ENCODE measurements at places on chromosomes 12 and 14.

DNA sequence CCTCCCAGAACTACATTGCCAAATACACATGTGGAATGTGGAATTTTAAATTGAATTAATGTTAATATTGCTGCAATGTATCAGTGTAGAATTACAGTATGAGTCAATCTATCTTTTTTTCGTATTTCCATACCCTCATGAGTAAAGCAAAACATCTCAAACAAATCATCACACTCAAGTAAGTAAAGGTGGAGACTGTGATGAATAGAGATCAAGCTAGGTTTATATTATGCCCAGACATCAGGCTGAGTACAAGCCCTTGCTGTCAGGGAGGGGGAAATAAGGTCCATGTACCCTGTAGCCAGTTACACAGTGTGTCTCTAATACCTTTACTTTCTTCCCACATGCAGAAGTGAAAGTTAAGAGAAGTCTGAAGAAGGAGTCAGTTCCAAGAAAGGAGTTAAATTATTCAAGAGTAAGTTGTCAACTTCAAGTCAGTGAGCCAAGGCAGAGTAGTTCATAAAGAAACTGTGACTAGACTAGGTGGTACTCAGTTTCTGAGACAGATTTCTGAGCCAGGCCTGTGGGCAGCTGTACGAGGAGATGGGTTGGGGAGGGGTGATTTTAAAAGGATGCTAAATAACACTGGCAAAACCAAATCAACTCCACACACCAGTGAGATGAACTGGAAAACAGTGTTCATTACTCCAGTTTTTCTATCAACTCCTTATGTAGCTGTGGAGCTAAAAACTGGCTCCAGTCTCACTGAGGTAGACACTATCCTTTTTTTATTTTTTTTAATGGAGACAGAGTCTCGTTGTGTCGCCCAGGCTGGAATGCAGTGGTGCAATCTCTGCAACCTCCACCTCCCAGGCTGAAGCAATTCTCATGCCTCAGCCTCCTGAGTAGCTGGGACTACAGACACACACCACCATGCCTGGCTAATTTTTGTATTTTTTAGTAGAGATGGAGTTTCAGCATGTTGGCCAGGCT lies 23.8 kb upstream of the STK38L start:
- DNase-seq = no peak

- DNase-seq = no peak
These were observed 88.9 kb upstream of the BTG1 start for GRCh38 chr12:92234533-92234932.

DNA sequence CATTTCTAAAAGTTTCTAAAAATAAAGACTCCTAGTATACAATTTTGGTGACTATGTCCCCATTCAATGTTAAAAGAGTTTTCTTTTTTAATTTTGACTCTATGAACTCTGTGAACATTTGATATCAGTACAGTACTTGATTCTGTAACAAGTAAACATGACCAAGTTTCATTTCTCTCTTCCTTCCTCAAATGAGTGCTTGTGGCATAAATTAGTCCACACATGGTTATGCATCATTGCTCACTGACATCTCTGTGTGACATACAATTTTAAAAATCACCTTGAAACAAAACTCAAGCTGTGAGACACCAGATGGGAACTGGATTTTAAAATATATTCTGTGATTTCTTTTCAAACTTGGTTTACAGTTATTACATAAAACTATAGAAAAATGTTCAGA lies 253.9 kb upstream of the MDGA2 start:
- DNase-seq = no peak

- no peak for DNase-seq
These were observed 32.4 kb upstream of the HELB start for GRCh38 chr12:66269757-66270383.

- DNase-seq = no peak
These were observed 7.8 kb upstream of the TBPL2 start for GRCh38 chr14:55448141-55448614.

DNA sequence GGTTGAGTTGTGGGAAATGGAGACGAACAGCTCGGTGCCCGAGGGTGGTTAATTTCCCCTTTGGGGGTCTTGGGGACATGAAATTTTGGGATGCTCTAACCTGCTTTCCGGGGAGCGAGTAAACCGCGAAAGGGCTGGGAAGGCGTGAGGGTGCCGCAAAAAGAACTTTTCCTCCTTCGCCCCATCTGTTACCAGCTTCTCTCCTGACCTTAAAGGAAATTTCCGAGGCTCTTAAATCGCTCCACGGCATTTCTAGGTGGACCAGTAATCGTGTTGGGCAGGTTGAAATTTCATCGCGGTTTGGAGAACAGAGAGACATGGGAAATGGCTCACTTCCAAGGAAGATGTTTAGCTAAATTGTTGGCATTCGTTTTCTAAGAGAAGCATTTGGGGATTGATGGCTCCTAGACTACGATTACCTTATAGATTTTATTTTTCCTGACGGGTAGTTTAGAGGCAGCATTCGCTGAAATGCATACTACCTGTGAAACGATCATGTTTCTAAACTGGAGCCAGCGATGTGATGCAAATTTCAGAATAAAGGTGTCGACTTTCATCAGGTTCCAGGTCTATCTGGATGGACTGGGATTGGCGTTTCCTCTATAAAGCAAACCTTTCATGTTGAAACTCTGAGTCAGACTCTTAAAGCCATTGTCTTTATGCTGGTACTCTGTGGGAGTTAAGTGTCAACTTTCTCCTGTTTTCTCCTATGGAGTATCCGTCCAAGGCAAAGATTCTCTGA lies 414.5 kb downstream of the PCNX1 start:
- peak; percentile 61 for DNase-seq

DNA sequence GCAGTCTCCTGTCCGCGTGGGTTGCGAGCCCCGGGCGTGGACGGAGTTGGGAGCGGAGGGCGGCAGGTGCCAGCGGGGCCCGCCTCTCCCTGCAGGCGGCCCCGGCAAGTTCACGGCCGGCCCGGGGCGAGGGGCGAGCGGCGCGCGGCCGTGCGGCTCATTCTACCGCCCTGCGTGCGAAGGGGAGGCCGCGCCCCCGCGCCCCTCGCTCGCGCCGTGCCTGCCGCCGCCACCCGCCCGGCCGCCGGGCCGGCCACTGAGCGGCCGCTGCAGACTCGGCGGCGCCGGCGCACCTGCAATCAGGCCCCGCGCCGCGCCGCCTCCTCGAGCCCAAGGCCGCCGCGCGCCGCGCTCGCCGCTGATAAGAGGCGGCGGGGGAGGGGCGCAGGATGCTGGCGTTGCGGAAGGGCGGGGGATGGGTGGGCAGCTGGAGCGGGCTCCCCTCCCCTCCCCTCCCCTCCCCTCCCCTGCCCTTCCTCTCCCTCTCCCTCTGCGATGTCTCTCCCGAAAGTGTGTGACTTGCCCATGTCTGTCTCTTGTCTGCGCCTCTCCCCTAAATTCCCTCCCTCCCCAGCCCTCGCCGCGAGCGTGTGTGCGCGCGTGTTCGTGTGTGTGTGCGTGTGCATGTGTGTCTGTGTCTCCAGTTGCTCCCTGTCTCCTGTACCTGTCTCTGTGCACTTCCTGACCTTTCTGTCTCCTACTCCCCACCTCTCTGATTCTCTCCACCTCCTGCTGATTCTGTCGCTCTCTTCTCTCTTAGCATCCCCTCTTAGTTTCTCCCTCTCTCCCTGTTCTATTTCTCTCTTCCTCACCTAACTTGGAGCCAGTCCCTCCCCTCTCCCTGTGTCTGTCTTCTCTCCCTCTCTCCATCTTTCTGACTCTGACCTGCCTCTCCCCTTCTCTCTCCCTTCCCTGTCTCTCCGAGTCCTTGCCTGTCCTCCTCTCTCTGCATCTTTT lies 768.1 kb upstream of the TBX3 start:
- DNase-seq = no peak

DNA sequence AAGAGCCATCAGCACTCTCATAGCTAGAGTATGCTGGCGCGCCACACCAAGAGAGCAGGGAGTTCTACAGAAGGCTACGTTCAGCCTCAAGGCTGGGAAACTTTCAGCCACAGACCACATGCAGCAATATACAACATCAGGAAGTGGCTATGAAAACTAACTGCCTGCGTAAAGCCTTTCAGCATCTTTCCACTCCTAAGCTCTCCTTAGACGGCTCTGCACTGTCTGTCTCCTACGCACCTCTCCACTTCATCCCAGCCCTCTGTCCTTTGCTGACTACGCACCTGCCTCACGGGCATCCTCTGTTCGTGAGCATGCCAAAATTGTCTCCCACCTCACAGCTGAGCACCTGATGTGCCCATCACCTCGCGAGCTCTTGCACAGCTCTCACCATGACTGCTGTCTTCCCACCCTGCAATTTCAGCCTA lies 9.7 kb downstream of the MPHOSPH9 start:
- no peak for DNase-seq

DNA sequence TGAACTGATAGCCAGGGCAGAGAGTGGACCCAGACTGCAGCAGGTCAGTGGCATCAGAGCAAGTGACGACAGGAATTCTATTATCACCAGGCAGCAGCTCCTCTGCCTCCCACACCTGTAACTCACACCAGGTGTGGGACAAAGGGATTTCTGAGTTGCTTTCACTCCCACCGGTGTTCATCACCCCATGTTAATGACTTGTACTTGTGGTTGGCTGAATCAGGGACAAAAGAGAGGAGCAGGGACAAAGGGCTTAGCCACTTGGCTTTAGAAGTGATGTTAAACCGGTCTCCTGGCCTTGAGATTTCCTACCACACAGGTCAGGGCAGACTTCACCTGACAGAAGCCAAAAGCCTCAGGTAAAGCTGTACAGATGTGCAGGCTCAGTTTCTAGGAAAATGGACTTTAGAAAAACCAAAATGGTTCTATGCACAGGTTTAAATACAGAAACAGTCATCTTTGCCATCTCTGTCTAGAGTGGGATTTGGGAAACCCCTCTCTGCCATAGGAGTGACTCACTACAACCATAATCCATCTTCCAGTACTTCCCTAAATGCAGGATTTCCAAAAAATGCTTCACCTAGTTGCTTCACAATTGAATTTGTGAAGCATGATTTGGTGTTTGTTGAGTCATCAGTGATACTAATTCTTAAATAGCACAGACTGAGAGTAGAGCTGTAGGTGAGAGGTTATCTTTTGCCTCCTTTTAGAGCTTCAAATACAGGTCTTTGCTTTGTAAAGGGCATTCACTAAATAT lies 158.5 kb downstream of the PRKCH start:
- no peak for DNase-seq

- no peak for DNase-seq
These were observed 3.5 kb downstream of the LPAR5 start for GRCh38 chr12:6632026-6632983.

DNA sequence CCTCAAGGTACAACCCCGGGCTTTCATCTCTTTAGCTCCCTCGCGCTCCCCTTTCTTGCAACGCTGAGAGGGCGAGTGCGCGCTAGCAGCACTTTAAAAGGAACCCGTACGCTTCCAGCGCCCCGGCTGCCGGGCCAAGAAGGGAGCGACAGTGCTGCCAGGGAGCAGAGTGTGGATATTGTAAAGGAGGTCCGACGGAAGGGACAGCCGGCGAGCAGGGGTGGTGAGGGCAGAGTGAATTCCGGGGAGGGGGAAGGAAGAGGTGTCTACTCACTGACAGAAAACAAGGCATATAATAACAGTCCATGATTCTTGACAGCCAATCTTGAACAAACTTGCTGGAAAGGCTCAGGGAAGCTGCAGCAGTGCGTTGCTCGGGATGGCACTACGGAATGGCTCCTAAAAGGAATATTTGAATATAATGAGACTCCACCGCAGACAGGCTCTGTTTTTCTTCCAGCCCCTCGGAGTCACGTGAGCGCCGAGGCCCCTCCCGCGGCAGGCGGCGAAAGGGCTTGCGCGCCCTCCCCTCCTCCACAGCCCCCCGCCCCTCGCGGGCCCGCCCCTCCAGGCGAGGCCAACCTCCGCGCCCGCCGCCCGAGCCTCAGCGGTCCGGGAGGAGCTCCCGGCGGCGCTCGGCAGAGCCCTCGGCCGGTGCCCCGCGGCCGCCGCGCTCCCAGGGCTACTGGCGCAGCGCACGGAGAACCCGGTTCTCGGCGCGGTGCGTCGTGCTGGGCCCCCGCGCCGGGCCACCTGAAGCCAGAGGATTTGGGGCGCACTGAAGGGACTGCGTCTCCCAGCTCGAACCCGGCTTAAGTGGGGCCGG lies 3.4 kb downstream of the BMP4 start:
- DNase-seq = peak; percentile 28

- no peak for DNase-seq
These were observed 784 bp downstream of the PSMA6 start for GRCh38 chr14:35292770-35293561.

DNA sequence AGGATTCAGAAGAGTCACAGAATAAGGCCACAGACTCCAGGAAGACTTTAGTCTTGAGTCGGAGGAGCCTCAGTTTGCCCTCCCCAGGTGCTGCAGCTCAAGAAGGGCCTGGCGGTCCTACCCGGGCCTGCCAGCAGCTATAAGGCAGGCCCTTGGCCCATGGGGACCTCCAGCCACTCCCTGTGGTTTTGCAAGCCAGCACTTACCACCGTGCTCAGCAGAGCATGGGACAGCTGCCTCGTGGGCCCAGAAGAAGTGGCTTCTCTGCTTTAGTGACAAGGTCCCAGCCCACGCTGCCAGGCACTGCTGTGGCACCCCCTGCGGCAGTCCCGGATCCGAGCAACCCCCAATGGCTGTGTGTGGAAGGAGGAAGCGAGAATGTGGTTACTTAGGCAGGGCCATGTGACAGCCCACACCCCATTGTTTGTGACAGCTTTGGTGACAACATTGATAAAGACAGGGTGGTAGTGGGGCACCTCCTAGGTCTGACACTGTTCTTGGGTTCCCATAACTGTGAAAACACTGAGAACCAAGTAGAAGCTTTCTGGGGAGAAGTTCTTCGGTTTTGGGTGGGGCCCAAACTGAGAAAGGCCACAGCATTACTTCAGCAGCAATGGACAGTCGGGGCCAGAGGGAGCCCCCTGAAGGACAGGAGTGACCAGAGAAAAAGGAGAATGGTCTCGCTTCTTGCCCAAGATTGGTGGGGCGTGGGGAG lies at the start of gene SELPLG:
Gene SELPLG (minus strand): TSS at position 361 of the 715 bp plus-strand sequence. CDS start 9,587 bp downstream, outside the sequence.
- peak; percentile 49 for DNase-seq

- DNase-seq = no peak
These were observed 74.3 kb downstream of the FAR2 start for GRCh38 chr12:29223426-29223825.

- DNase-seq = no peak
These were observed 728.8 kb downstream of the RPS29 start for GRCh38 chr14:48857366-48857765.

DNA sequence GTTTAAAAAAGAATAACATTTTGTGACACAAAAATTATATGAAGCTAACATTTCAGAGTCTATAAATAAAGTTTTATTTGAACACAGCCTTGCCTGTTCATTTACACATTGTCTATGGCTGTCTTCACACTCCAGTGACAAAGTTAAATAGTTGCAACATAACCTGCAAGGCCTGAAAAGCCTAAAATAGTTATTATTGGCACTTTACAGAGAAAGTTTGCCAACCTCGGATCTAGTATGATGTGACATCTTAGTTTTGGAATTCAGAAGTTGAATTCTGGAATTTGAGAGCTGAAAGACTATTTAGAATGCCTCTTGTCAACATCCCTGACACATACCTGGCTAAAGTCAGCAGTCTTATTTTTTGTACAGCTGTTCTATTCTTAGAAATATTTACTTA lies 68.3 kb downstream of the DYRK2 start:
- DNase-seq = no peak

- no peak for DNase-seq
These were observed 11.4 kb downstream of the TMEM116 start for GRCh38 chr12:112001576-112001975.

Data from NCI-H187 treated with DMSO at 0.1 percent for 48 hours (cell line).